Mesenchymal stem cell (in vitro differentiated cells and primary cell): ENCODE measurements at places on chromosomes 2 and 18.

DNA sequence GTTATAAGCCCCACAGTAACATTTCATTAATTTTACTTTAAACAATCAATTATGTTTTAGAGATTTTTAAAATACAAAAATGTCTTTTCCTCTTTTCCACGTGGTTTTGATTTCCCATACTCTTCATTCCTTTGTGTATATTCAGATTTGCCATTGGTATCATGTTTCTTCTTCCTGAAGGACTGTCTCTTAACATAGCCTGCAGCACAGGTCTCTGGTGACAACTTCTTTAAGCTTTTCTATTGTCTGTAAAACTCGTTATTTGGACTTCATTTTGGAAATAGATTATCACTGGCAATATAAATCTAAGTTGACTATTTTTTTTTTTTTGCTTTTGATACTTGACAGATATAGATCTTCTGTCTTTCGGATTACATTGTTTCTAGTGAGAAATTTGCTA lies 115.2 kb upstream of the KLHL29 start:
- no peak for DNase-seq

DNA sequence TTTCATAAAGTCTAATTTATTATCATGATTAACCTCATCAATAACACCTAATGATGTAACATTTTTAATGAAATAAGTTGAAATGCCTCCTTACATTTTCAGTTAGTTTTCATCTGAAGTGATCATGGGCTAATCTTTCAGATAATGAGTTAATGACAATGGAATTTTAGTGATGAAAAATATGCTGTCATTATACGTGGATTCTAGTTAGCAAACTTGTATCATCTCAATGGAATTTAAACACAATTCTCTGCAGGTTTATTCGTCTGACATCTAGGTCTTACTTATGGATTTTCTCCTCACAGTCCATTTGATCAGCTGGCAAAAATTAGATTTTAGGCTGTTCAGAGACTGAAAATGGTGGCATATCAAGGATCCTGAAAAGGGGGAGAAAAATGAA lies 885.0 kb downstream of the SLC4A3 start:
- no peak for DNase-seq

- DNase-seq = no peak
Measured at GRCh38 chr2:3242747-3243369, 134.8 kb downstream of the EIPR1 start.

GRCh38 chr2:146321175-146321574 lies 1523.7 kb upstream of the ACVR2A start:
- peak; percentile 25 for DNase-seq

GRCh38 chr2:120989512-120990441 lies 254.1 kb downstream of the GLI2 start:
- DNase-seq = no peak

DNA sequence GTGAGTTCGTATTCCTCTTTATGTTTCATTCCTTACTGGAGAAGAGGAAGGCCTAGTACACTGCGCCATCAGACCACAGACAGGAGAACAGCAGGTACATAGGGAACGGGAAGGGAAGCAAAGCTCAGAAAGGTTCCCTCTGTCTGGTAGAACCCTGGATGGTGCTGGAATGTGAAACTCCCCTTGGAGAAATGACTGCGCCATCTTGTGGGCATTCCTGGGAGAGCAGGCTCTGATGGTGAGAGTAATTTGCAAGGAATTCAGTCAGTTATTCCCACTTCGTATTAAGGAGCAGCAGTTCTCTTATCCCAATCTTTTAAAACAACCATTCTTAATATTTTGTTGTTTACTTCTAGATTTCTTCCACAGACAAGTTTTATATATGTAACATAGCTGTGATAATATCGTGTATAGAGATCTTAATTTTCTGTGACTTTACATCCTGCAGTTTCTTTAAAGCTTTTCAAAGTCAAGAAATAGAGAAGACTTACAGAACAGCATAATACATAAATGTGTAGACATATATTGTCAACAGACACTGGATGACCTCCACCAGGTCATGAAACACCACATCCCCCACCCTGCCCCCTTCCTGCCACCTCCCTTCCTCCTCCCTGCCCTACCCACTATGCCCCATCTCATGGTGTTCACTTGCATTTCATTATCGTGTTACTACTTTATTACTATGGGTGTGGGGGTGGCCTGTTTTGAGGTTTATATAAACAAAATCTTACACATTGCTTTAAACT lies 83.9 kb downstream of the ARHGEF4 start:
- peak; percentile 46 for DNase-seq

- no peak for DNase-seq
Measured at GRCh38 chr18:49335677-49336076, 124.8 kb downstream of the DYM start.

DNA sequence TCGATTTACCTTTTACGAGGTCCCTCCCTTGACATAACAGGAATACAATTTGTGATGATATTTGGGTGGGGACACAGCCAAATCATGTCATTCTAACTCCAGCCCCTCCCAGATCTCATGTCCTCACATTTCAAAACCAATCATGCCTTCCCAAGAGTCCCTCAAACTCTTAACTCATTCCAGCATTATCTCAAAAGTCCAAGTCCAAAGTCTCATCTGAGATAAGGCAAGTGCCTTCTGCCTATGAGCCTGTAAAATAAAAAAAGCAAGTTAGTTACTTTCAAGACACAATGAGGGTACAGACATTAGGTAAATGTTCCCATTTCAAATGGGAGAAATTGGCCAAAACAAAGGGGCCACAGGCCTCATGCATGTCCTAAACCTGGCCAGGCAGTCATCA lies 381.1 kb downstream of the PIK3C3 start:
- DNase-seq = no peak

- DNase-seq = peak; percentile 74
Measured at GRCh38 chr2:68031542-68032160, 31.2 kb downstream of the C1D start.

- no peak for DNase-seq
Measured at GRCh38 chr18:48860269-48861180, 90.2 kb downstream of the SMAD7 start.

GRCh38 chr2:157055660-157056199 lies 201.8 kb upstream of the GALNT5 start:
- DNase-seq = peak; percentile 29

GRCh38 chr2:106516436-106516835 lies 29.3 kb downstream of the CD8B2 start:
- DNase-seq = no peak

DNA sequence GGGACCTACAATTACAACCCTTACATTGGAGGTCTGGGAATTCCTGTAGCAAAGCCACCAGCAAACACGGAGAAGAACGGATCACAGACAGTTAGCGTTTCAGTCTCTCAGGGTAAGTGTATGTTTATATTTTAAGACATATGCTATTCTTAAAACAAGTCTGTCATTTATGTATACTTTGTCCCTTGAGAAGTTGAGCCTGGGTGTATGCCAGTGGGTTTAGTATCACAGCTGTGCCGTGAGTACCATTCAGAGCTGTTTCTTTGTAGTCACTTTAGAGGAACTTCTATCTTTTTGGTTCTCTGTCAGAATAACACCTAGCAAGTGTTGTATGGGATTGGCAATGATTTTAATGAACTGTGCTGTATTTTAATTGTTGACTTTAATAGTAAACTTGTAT lies 125.6 kb downstream of the BIRC6 start:
- DNase-seq = peak; percentile 55

- no peak for DNase-seq
Measured at GRCh38 chr2:85078536-85078935, 54.7 kb upstream of the TCF7L1 start.

DNA sequence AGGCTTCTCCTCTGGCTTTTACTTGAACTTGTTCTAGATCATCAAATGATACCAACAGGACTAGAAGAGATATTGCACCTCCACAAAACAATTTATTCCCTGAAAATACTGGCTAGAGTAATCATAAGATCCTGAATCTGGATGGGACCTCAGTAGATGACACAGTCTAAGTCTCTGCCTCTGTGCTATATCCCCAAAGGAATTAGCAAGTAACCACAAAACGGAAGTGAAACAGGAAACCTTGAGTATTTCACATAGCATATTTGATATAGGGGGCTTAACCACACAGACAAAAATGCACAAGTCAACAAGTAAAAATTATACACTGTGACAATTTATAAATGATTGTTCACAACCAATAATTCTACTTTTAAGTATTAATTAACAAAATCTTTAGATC lies 456.9 kb upstream of the TNP1 start:
- DNase-seq = peak; percentile 77

GRCh38 chr18:39232937-39233336 lies 1667.3 kb upstream of the CELF4 start:
- DNase-seq = no peak

DNA sequence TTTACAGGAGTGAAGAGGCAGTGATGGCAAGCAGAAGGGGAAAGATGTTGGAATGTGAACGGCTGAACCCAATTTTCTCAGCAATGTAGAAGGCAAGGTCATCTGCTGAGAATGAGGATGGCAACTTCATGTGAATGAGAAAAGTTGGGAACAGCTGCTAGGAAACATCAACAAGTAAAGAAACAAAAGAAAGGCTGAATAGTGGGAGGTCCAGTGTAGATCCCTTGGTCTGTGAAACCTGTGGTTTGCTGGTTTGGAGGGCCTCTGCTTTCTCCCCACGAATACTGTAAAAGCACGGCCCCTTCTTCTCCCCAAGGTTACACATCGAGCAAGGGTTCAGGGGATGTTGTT lies 27.4 kb downstream of the MARCHF4 start:
- DNase-seq = peak; percentile 30

- DNase-seq = peak; percentile 53
Measured at GRCh38 chr2:96315400-96316071, 9.6 kb upstream of the ITPRIPL1 start.

GRCh38 chr18:38427234-38427633 lies 861.6 kb upstream of the CELF4 start:
- no peak for DNase-seq

DNA sequence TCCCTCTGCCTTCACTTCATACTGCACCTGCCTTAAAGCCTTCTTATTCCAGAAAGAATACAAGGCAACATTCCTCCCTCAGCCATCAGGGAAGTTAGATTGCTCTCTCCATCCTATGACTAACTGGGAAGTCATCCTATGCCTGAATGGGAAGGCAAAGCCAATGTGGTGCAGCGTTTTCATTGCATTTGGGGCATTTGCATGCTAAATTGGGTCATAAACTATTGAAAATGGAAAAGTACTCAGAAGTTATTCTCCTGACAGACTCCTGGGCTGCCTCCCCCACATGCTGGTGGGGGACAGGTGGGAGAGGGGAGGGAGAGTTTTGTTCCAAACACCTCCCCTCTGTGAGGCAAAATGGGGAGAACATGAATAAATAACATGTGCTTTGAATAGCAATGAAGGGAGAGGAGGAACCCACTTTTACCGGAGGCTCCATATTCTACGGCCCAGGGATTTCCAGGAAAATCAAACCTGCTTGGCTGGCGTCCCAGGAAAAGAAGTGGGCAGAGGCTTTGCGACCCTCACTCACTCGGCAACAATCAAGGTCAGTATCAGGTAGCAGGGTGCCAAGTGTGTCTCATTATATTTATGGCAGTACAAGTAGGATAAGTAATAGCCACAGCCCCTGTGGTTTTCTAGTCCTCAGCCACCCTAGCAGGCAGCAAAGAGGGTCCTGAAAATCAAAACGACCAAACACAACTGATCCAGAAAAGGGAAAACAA lies 84.1 kb downstream of the BOD1L2 start:
- no peak for DNase-seq

DNA sequence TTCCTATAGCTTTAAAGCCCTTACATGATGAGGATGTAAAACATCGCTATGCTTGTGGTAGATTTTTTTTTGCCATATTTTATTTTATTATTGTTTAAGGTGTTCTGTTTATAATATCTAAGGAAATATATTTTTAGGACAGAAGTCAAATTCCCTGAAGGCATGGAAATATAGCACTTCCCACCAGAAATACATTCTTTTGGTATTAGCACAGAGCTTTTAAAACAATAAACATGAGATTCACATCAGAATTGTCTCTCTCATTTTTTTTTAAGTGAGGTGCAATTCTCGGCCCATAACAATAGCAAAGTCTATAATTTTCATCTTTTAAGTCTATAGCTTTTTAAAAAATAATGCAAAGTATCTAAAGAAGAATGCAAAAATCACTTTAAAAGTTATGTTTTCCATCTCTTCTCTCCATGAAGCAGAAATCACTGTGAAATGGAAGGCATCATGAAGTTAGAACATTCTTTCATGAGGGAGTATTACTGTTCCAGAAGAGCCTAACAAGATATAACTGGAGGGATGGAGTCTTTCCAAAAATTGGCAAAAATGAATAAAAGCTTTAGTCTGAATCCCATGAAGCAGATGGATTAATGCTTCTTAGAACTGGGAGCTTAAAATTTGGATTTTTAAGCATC lies 283.6 kb upstream of the TRIB2 start:
- no peak for DNase-seq

DNA sequence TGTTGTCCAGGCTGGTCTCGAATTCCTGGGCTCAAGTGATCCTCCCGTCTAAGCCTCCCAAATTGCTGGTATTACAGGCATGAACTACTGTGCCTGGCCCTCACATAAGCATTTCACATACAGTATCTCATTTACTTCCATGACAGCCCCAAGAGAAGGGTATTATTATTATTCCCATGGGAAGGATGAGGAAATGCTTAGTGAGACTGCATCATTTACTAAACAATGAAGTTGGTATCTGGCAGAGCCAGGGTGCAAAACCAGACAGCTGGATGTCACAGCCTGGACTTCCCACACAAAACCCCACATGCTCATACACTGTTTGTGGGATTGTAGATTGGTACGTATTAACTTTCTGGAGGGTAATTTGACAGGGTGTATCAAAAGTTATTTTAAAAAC lies 29.9 kb downstream of the DAPL1 start:
- no peak for DNase-seq

DNA sequence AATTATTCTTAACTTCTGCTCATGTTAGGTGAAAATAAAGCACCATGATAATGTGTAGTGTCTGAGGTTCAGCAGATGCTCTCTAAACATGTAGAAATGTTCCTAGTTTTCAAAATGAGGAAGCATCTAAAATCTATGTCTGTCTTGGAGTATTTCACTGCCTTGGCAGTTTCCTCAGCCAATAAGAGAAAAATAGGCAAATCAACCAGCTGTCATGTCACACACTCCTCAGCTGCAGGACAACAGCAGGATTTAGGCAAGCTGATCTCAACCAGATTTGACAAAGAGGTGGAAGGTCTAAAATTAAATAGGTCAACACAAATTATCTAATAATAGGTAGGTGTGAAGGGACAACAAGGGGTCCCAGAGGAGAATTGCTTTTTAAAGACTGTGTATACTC lies 164.1 kb upstream of the BOD1L2 start:
- DNase-seq = no peak

- DNase-seq = no peak
Measured at GRCh38 chr18:37869051-37869450, 303.5 kb upstream of the CELF4 start.

GRCh38 chr2:51222106-51222505 lies 190.2 kb upstream of the NRXN1 start:
- no peak for DNase-seq

DNA sequence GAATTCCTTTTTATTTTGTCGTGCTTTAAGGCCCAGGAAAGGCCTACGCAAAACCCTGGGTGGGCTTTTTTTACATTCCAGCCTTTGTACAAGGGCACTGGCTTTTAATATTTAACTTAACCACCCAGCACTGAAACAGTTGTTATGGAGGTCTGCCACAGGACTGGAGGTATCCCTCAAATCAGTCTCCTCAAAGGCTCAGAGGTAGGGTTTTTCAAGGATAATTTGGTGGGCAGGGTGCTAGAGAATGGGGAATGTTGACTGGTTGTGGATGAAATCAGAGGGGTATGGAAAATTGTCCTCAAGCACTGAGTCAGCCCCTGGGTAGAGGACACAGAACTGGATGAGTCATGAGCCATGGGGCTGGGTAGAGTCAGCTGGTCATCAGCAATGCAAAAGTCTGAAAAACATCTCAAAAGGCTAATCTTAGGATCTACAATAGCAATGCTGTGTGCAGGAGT lies 443.1 kb downstream of the THSD7B start:
- peak; percentile 13 for DNase-seq
